Activated CD4-positive, alpha-beta T cell treated with anti-CD3 and anti-CD28 coated beads for 36 hours (primary cell): ENCODE measurements at places on chromosomes 5 and 9. TPM values are rescaled to one million over a fixed set of nuclear protein-coding genes. Genes with fewer than 3 reads are reported as not detected.

PCDHAC1 gene
- not detected for total RNA-seq

DAB2 gene
- 0.05 TPM for total RNA-seq

KCNV2 gene
- not detected for total RNA-seq

LECT2 gene
- not detected for total RNA-seq

PLEKHG4B gene
- 0.23 TPM for total RNA-seq

SLCO6A1 gene
- total RNA-seq = not detected

S100Z gene
- 2.1 TPM for total RNA-seq

ACOT12 gene
- not detected for total RNA-seq

TSLP gene
- 0.54 TPM for total RNA-seq

CXCL14 gene
- not detected for total RNA-seq

HSPB3 gene
- not detected for total RNA-seq

DNAH5 gene
- not detected for total RNA-seq

SMC2 gene
- total RNA-seq = 78.4 TPM

PAEP gene
- not detected for total RNA-seq

FOXD4L5 gene
- 0.07 TPM for total RNA-seq

CDH9 gene
- total RNA-seq = not detected

HACD4 gene
- total RNA-seq = 3.0 TPM

IPPK gene
- total RNA-seq = 9.9 TPM

NR2F1-AS1 gene
- total RNA-seq = not detected

LCN9 gene
- total RNA-seq = not detected

LRRC19 gene
- not detected for total RNA-seq

PIP5K1B gene
- 1.6 TPM for total RNA-seq

RAD50 gene
- 46.0 TPM for total RNA-seq

AQP7 gene
- not detected for total RNA-seq

NTRK2 gene
- total RNA-seq = 1.8 TPM

NOXA1 gene
- total RNA-seq = 0.97 TPM

PCA3 gene
- total RNA-seq = not detected

SLC34A1 gene
- 0.14 TPM for total RNA-seq

OXCT1 gene
- 70.3 TPM for total RNA-seq

C5orf52 gene
- total RNA-seq = not detected

LVRN gene
- total RNA-seq = not detected

STXBP1 gene
- total RNA-seq = 18.1 TPM

TXNDC8 gene
- not detected for total RNA-seq

CCL27 gene
- not detected for total RNA-seq

AJM1 gene
- 4.8 TPM for total RNA-seq

PKD2L2 gene
- total RNA-seq = not detected

REEP2 gene
- 4.0 TPM for total RNA-seq

PTPN3 gene
- total RNA-seq = 0.32 TPM

ADRA1B gene
- total RNA-seq = not detected

MYORG gene
- 2.2 TPM for total RNA-seq

CTXN3 gene
- total RNA-seq = not detected

ZNF483 gene
- 3.0 TPM for total RNA-seq

SAXO1 gene
- 0.11 TPM for total RNA-seq

PHF19 gene
- 168 TPM for total RNA-seq

PRDM9 gene
- total RNA-seq = not detected

MACIR gene
- total RNA-seq = 9.8 TPM

PAIP2 gene
- 126 TPM for total RNA-seq

ZBTB5 gene
- total RNA-seq = 9.1 TPM

TAF1L gene
- 0.02 TPM for total RNA-seq

RACK1 gene
- 3,901 TPM for total RNA-seq

TNC gene
- total RNA-seq = 0.11 TPM

GGTA1 gene
- not detected for total RNA-seq

GAPT gene
- not detected for total RNA-seq

ORM2 gene
- total RNA-seq = not detected

STKLD1 gene
- 0.40 TPM for total RNA-seq

SERF1A gene
- total RNA-seq = 1.1 TPM

EIF4E1B gene
- not detected for total RNA-seq

ANKRD34B gene
- total RNA-seq = 0.07 TPM

MARVELD2 gene
- 0.58 TPM for total RNA-seq
